ENCODE measurements at places on chromosomes 2 and 18.

DNA sequence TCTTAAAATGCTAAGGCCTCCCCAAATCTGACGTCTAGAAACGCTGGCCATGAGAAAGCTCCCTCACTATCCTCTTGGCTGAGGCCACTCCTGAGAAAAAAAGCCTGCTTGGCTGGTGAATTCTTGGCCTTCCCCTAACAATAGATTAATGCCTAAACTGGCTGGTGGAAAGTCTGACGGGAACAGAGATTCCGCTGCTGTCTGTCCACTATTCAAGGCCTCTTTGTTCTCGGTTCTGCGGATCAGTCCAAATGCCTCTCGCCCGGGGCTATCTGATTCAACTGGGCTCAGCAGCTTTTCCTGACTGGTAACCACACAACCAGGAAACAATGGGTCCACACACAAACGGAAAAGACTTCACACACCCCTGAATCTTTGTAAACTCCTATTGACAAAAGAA is 27.2 kb downstream of the PXDN start:
- no peak for DNase-seq

- no peak for DNase-seq
Observed at GRCh38 chr2:178136321-178137025, 24.2 kb downstream of the RBM45 start.

- no peak for DNase-seq
Observed at GRCh38 chr2:19478409-19478808, 120.0 kb upstream of the OSR1 start.

GRCh38 chr18:67131498-67131897 is 385.0 kb downstream of the DSEL start:
- no peak for DNase-seq

DNA sequence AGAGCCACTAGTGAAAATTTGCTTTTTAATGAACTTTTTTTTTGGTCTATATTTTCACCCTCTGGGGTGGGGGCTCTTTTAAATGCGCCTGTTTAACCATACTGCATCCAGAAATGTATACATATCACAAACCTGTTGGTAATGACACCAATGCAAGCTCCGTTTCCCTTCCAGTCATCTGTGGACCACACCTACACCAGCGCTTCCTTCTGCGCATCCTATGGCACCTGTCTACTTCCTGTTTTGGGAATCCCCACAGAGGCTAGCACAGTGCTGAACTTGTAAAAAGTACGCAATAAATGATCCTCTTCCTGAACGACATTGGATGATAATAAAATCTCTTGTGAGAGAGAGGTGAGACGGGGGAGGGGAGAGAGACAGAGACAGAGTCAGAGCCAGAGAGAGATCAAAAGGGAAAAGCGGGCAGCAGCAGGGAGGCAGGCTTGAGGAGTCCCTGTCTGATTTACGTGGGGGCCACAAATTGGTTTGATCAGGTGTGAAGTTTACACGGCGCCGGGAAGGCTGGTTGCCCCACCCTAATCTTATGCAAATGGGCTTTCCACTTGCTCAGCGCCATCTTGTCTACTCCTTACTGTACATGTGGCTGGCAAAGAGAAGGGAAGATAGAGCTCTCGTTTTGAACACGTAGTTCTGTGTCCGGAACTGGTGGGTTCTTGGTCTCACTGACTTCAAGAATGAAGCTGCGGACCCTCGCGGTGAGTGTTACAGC is 38.1 kb upstream of the SLC38A11 start:
- DNase-seq = no peak

Measured in glutamatergic neuron (in vitro differentiated cells).